NCI-H1436 (cell line): ENCODE measurements at places on chromosomes 7 and 10.

DNA sequence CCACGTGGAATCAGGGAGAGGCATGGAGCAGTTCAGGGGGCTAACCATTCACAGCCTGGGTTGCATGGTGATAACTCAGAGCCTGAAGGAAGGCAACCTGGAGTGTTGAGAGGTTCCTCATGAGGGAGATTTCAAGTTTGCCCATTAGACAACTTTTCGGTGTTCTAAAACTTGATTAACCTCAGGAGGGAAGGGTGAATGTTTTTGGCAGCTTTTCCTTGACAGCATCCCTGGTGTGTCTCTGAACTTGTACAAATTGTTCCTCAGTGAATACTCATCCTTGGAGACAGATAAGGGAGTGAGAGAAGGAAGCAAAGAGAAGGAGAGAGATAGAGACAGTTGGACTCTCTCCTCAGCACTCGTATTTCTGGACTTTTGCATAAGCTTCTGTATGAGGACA lies at the start of gene OR9A4:
Gene OR9A4 (plus strand): TSS at position 301 of the 400 bp plus-strand sequence. CDS start 2,477 bp downstream, outside the sequence.
- no peak for DNase-seq

GRCh38 chr10:60950300-60950699 lies 6.3 kb upstream of the RHOBTB1 start:
- DNase-seq: no peak

GRCh38 chr7:50369143-50370026 lies 64.9 kb downstream of the IKZF1 start:
- DNase-seq: peak; percentile 6

- DNase-seq: peak; percentile 52
Observed at GRCh38 chr7:82410461-82410860, 33.1 kb downstream of the CACNA2D1 start.

DNA sequence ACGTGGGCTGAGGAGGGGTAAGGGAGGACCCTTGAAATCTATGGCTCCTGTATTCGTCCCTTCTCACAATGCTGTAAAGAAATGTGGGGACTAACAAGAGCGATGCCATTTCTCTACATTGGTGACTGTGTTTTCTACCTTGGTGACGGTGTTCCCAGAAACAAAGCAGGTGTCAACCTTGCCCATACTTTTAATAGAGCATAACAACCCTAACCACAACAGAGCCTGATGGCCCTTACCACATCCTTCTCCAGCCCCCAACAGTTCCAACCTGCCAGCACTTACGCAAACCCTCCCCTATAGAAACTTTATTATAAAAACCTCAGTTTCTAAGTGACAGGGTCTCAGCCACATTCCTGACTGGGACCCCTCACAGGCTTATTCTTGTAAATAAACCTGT lies 28.2 kb upstream of the ADCYAP1R1 start:
- no peak for DNase-seq

GRCh38 chr7:4079956-4080355 lies 602.1 kb upstream of the FOXK1 start:
- DNase-seq: no peak

- no peak for DNase-seq
Observed at GRCh38 chr7:94182066-94182465, 177.9 kb upstream of the BET1 start.
